ENCODE measurements at places on chromosomes 3 and 15.

DNA sequence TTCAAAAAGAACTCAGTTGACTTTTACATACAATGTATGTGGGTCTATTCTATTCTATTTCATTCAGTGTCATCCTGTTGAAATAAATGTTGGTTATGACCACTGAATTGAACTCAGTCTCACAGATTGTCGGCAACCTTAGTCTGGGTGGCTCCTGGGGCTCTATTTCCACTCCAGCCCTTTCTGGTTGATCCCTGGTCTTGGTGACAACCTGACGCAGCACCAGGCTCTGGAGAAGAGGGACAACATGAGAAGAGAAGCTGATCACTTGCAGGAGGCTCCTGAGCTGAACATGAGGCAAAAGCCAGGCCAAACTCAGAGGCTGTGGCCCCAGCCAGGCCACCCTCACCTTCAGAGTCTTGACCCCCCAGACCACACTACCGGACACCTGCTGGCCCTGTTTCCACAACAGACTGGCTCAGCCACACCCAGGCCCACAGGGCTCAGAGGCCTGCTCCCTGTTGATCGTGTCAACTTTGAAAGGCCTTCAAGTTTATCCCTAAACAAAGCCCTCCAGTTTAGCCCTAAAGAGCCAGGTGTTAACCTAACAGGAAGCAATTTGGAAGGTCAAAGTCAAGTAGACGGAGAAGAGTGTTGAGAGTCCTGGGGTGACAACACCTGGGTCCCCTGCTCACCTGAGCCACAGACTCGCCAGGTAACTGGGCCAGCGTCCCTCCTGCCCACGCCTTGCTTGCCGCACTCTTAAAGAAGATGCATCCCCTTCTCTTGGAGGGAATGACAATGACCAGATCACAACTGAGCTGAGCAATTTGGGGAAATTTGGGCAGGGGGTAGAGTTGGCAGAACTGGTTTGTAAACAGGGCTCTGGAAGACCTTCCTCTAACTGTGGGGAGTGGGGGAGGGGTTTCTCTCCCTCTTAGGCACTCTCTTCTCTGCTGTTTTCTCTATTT lies 15.4 kb upstream of the MUC20 start:
- no peak for DNase-seq

- DNase-seq = no peak
Measured at GRCh38 chr15:101338502-101339057, 43.5 kb upstream of the SNRPA1 start.

- DNase-seq = no peak
Measured at GRCh38 chr15:44193651-44194322, 1.3 kb downstream of the FRMD5 start.

DNA sequence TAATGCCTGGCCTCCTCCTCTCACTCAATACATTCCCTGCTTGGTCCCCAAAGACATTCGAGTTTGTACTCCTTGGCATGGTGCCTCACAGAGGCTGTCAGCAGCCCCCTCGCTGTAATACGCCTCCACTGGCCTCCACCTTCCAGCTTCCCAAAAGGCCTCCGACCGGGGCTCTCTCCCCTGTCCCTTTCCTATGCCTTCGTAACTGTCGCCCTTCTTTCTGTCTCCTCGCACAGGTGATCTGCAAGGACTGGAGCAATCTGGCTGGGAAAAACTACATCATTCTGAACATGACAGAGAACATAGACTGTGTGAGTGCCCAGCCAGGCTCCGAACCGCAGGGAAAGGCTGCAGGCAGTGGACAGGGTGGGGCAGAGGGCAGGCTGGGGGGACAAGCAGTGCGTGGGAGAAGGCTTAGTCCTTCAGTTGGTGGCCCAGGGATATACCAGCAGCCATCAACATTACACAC lies 10.7 kb upstream of the ABTB1 start:
- DNase-seq = no peak

GRCh38 chr3:152945556-152945955 lies 110.6 kb downstream of the P2RY1 start:
- DNase-seq = no peak

DNA sequence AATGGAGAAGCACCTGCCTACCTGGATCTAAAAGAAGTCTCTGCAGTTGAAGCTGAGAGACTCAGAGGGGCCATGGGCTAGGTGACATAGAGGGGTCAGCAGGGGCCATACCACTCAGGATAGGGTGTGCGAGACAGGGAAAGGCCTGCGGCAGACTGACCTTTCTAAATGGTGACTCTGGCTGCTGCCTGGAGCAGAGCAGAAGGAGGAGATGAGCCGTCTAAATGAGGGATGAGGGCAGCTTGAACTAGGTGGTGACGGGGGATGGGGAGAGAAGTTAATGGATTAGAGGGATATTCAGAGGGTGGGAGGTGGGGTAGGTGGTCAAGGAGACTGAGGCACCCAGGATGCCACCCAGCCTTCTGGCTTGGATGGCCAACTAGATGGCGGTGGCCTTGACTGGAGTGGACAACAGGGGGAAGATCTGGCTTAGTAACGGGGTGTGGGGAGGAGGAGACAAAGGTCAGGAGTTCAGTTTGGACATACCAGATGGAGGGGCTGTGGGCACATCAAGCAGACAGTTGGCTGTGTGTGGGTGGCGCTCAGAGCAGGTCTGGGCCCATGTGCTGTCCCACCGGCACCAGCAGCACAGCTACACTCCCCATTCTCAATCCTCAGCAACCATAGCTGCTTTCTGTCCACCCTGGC lies 3.2 kb upstream of the ITIH1 start:
- no peak for DNase-seq

GRCh38 chr3:174862101-174862500 lies 3.0 kb downstream of the NAALADL2 start:
- peak; percentile 98 for DNase-seq

GRCh38 chr3:14658978-14659377 lies 7.4 kb downstream of the CCDC174 start:
- no peak for DNase-seq

- DNase-seq = no peak
Measured at GRCh38 chr3:93989241-93989640, 9.3 kb downstream of the ARL13B start.

DNA sequence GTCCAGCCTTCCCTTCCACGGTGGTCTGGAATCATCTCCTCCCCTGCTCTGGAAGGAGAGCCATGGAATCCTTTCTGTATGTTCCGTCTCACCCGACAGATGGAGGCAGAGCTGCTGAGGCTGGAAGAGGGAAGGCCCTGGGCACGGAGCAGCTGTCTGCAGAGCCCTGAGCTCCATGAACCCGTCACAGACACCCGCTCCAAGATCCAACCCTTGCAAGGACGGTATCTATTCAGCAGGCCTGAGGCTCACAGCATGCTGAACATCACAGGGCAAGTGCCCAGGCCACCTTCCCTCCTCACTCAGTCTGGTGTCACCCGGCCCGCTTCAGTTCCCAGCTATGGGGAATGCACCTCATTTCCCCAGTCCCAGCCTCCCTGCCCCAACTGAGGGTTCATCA lies 103.9 kb downstream of the LRIG1 start:
- DNase-seq = no peak

GRCh38 chr15:28923726-28924280 lies 38.0 kb downstream of the APBA2 start:
- DNase-seq = no peak

DNA sequence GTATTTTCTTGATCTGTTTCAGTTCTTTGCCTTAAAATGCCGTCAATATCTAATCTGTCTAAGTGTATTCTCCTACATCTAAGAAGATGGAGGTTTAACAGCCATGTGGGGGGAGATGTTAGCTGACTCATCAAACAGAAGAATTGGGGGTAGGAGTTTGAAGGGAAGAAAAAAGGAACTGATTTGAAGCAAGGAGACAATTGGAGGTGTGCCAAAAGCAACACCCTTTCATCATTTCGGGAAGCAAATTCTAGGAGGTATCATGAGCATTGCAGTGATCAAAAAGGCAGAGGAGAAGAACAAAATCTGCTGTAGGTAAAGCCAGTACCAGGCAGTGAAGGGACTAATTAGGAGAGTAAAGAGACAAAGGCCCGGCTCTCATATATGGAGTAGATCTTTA lies 337.3 kb upstream of the TBC1D5 start:
- DNase-seq = no peak

GRCh38 chr15:62119227-62119864 lies 45.7 kb downstream of the C2CD4B start:
- peak; percentile 52 for DNase-seq

Measured in T47D (cell line).